PC-9 (cell line): ENCODE measurements at places on chromosomes 3 and 15. TPM values are rescaled to one million over a fixed set of nuclear protein-coding genes. Genes with fewer than 3 reads are reported as not detected.

DNA sequence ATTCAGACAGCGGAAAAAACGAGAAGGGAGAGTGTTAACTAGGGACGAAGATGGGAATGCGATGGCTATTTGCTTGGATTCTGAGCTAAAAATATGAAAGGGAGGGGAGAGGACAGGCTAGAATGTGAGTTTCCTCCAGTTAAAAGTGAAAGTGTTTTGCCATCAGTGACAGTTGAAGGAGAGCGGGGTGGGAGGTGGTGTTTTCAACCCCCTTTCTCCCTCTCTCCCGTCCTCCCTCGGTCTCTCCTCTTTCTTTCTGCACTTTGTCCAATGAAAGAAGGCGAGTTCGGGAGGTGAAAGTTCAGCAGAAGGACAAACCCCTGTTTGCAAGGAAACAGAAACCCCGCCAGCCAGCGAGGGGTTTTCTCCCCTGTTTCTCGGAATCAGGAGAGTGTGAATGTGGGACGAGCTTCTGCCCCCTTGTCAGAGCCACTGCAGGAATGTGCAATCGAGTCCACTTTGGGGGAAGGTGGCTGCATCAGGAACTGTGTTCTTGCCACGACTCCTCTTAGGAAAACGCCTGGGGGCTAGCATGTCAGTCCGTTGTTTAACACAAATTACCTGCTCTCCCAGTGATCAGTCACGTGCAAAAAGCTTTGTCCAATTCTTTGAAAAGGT lies 975 bp upstream of the FOXP1 start:
- DNase-seq, result peak; percentile 17

DNA sequence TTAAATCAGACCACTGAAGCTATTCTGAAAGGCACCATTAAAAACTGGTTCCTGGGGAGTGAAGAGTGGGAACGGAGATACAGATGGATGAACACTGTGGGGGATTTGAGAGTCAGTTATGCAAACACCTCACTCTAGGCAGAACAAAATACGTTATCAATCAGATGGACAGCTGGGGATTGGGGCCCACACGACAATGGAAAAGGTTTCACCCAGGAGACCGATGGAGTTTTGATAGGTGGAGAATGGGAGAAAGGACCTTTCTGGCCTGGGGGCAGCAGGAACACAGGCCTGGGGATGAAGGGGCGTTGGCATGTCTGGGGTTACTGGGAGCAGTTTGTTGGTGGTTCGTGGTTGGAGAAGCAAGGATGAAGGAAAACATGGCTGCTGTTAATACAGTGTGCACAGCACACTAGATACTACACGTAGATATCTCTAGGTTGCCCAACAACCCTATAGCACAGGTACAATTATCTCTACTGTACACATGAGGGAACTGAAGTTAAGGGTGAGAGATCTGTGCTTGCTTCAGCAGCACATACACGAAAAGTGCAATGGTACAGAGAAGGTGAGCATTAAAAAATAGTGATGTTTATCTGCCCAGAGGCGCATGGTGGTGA lies 16.5 kb downstream of the ST6GAL1 start:
- DNase-seq, result no peak

- no peak for DNase-seq
These were observed 7.5 kb downstream of the CLDN1 start for GRCh38 chr3:190314741-190315140.

DNA sequence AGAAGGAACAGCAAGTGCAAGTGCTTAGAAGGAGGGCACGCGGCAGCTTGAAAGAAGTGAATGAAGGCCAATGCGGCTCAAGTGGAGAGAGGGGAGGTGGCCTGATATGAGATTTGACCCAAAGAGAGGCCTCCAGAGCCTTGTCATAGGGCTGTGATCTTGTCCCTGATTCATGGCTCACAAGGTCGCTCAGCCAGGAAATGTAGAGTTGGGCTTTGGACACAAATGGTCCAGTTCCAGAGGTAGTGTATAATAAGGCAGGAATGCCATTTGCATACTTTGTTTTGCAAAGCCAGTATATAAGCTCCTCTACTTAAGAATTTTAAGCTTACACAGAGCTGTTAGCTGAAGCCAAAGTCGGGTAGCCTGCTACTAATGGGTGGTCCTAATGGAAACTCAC lies 33.7 kb downstream of the HGD start:
- no peak for DNase-seq

DNA sequence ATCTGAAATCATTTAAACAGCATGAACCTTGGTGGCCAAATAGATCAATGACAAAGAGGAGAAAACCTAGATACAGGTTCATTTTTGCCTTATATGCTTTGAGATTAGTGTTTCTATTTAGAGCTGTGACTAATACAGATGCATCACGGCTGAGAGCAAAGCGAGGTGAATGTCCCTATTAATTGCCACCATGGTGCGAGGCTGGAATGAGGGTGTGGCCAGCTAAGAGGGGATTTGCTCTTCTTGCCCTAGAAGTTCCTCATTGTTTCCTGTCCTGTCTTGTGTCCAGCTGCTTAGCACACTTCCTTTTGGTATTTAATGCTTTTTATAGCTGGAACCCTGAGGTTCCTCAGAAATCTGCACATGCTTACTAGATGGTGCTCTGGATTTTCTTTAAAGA lies 339.1 kb upstream of the RGMA start:
- no peak for DNase-seq

DNA sequence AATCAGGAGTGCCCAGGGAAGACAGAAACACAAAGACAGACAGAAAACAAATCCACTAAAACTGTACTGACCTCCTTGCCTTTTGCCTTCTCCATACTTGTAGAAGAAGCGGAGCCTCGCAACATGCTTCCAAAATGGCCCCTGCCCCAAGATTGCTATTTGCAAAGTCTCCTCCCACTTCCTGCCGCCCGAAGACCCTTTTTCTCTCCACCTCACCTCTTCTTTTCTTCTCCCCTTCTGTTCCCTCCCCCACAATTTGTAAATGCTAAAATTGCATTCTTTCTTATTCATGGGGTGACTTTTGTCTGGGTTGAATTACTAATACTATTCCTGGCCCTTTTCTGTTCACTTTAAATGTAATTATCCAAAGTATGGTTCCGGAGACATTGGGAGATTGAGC lies at the start of gene DPPA4:
DPPA4 (minus strand) TSS at position 154 of the 400 bp plus-strand sequence; CDS start at position 125, 29 bp downstream.
- DNase-seq, result no peak

DNA sequence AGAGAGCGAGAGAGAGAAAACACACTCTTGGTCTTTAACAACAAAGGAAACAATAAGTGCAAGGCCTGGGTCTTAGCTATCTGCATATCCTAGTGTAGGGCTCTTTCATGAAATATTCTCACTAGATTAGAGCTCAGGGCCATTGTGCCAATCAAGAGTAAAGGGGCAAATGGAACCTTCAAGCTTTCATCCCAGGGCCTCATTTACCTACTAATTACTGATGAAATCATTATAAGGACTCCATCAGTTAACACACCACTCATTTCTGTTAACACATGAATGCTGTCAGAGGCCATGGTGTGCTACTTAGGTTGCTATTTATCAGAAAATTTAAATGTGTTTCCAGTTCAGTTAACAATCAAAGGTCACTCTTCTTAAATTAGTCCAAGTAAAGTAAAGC lies 597.8 kb downstream of the ROBO1 start:
- DNase-seq, result no peak

- no peak for DNase-seq
These were observed 16.9 kb downstream of the POPDC2 start for GRCh38 chr3:119643528-119643927.

DNA sequence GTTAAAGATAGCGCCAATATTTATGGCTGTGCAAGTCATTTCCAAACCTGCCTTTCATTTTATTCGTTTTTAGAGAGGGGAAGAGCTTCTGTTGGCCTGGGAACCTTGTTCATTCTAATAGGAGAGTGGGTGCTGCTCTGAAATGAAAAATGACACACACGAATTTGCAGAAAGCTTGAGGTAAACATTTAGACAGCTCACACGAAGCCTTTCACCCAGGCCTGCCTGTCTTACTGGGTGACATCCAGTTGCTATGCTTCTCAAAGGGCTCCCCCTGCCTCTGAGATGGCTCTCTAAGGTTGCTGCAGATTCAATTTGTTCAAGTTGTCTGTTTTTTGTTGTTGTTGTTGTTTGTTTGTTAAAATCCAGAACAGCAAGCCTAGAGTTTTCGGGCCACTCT lies 18.2 kb downstream of the PEX5L start:
- DNase-seq, result no peak

GRCh38 chr15:52733088-52733487 lies 53.9 kb upstream of the ATOSA start:
- peak; percentile 61 for DNase-seq

GRCh38 chr3:133753779-133754164 lies 7.6 kb downstream of the TF start:
- no peak for DNase-seq

DNA sequence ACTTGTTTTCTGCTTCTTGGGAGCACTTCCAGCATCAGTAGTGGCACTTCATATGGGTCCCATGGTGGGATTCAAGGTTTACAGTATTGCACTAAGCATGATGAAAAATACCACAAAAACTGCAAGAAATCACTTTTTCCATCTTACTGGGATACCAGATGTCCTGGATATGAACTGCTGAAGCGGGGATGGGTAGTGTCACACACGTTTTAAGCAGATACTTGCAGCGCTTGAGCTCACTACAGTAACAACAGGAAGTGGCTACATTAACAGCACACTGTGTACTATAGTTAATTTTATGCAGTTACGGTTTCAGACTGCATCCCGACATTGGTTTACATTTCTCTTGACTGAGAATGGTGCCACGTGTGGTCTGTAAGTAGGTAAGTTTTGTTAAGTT lies 3.5 kb upstream of the ISG20 start:
- no peak for DNase-seq

- no peak for DNase-seq
These were observed 334.5 kb downstream of the EPHA6 start for GRCh38 chr3:97148931-97149330.

DNA sequence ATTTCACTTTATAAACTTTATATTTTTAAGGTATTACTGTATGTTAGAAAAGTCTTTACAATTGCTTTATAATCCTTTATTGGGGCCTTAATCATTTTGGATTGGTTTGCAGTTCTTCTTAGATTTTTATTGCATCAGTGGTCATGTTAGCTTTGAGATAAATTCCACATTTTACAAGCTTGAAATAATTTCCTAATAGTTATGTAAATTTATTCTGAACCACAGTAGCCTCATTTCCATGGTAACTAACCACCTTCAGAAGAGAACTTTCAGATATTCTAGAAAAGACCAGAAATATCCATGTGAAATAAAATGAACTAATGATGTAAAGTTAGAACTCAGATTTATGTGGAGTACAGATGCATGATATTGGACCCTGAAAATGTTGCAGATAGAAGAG lies 94.2 kb downstream of the NEO1 start:
- no peak for DNase-seq

- DNase-seq, result no peak
These were observed 63.9 kb downstream of the MEX3B start for GRCh38 chr15:81981908-81982307.

GRCh38 chr3:42667096-42667522 lies 13.6 kb downstream of the ZBTB47 start:
- no peak for DNase-seq

GRCh38 chr15:47870300-47870955 lies 153.1 kb downstream of the SEMA6D start:
- DNase-seq, result no peak

- DNase-seq, result no peak
These were observed 99.1 kb upstream of the AGTR1 start for GRCh38 chr3:148598619-148599018.

- DNase-seq, result no peak
These were observed 366.3 kb downstream of the TIGIT start for GRCh38 chr3:114660124-114660523.

DNA sequence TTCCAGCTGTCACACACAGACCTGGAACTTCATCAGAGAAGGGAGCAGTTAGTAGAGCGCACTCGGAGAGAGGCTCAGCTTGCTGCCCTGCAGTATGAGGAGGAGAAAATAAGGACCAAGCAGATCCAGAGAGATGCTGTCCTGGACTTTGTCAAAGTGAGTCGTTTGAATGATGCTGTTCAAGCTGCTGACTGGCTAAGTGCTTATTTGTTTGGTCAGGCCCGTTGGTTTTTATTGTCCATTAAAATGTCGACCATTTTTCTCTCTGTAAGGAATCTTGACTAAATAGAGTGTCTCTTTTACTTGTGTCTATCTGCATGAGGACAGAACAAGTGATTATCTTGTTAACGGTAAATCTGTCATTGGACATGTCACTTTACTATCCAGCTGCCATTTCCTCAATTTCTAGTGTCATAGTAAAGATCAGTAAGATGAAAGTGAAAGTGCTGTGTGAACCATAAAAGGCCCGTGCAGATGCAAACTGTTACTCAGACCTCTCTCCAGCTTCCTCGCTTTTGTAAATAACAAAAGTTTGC lies 56.9 kb downstream of the LRCH3 start:
- DNase-seq, result no peak

GRCh38 chr3:127900536-127900935 lies 14.5 kb upstream of the KBTBD12 start:
- no peak for DNase-seq

GRCh38 chr15:69820819-69821218 lies 276.9 kb downstream of the TLE3 start:
- DNase-seq, result no peak

- DNase-seq, result no peak
These were observed 6.8 kb upstream of the ZNF280D start for GRCh38 chr15:56739964-56740640.

DNA sequence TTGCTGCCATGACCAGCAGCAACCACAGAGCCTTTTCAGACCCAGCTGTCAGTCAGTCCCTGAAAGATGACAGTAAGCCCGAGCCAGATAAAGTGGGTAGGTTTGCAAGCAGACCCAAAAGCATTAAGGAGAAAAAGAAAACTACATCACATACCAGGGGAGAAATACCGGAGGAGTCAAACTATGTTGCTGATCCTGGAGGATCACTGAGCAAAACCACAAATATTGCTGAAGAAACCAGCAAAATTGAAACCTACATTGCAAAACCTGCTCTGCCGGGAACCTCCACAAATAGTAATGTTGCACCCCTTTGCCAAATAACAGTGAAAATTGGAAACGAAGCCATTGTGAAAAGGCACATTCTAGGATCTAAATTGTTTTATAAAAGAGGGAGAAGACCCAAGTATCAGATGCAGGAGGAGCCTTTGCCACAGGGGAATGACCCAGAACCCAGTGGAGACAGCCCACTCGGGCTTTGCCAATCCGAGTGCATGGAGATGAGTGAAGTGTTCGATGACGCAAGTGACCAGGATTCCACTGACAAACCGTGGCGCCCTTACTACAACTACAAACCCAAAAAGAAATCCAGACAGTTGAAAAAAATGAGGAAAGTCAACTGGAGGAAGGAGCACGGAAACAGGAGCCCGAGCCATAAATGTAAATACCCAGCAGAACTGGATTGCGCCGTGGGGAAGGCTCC lies 42.1 kb upstream of the RASA2 start:
- DNase-seq, result no peak

- DNase-seq, result no peak
These were observed 124.4 kb downstream of the SHOX2 start for GRCh38 chr3:157981819-157982218.

Gene TUSC7
- not detected in 2 replicates for total RNA-seq

Gene THRB
- total RNA-seq, result 9.7 and 11.2 TPM in 2 replicates

Gene ZNF80
- not detected in 2 replicates for total RNA-seq

Gene BOC
- total RNA-seq, result 3.0 and 6.2 TPM in 2 replicates

Gene DOCK3
- total RNA-seq, result 15.2 and 16.9 TPM in 2 replicates

Gene ARPP21
- total RNA-seq, result not detected in 2 replicates

Gene TTC21A
- total RNA-seq, result 9.0 and 9.5 TPM in 2 replicates

Gene SOX14
- not detected in 2 replicates for total RNA-seq

Gene YEATS2
- 36.5 and 37.2 TPM in 2 replicates for total RNA-seq
